ENCODE measurements at places on chromosomes 7 and 10. TPM values are rescaled to one million over a fixed set of nuclear protein-coding genes. Genes with fewer than 3 reads are reported as not detected.

DNA sequence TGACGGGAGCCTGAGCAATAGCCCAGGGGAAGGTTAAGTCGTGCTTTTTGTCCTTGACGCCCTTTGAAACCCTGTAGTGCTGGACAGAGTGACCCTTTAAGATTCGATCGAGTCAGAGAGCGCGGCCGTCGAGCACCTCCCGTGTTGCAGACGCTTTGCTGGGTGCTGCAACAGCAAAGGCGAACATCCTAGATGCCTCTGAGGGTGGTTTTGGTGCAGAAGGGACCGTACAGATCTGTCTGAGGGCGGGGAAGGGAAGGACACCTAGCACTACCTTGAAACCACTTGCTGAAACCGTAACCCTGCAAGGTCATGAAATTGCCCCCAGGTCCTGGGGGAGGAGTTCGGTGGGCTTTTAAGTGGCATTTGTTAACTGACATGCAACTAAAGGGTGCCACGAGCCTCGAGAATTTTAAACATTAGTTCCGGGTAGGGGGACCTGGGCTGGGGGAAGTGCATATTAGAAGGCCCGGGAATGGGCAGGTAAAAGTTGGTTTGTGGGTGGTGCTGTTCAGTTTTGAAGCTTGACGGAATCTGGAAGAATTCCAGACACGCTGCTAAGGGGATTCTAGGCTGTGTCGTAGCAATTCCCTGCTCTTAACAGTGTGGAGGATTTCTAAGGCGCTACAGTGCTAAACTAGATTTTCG lies 786 bp downstream of the ATP5F1C start:
- DNase-seq: no peak

DNA sequence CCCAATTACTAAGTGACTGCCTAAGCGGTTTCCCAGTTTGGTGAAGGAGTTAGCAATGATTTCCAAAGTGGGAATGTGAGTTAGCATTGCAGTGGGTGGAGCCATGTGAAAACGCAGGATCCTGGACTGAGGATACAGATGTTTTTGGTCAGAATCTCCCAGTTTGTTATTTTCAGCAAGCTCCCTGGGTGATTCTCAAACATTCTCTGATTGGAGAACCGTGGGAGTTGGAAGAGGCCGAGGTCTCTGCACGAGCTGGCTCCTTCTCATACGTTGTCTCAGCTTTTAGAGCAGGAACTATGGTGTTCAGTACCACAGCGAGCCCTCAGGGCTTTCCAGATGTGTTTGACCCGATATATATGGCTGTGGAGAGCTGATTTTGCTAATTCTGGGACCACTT lies 396.5 kb upstream of the NPVF start:
- no peak for DNase-seq

GRCh38 chr10:98309366-98310355 lies 41.7 kb upstream of the LOXL4 start:
- peak; percentile 68 for DNase-seq

DNA sequence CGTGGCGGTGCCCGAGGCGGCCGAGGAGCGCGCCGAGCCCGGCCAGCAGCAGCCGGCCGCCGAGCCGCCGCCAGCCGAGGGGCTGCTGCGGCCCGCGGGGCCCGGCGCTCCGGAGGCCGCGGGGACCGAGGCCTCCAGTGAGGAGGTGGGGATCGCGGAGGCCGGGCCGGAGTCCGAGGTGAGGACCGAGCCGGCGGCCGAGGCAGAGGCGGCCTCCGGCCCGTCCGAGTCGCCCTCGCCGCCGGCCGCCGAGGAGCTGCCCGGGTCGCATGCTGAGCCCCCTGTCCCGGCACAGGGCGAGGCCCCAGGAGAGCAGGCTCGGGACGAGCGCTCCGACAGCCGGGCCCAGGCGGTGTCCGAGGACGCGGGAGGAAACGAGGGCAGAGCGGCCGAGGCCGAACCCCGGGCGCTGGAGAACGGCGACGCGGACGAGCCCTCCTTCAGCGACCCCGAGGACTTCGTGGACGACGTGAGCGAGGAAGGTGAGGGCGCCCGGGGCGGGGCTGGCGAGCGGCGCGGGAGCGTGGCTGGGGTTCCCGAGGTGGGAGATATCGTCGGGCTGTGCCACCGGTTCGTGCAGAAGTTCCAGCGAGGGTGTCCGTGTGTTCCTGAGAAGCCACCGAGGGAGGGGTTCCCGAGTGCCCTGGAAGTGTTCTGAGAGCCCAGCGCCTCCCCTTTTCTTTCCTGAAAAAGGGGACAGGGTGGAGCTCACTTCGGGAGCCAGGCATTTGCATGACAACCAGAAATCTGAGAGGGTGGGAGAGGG lies 495 bp downstream of the EIF3B start:
- no peak for DNase-seq

- no peak for DNase-seq
These were observed 8.8 kb upstream of the SLC13A4 start for GRCh38 chr7:135736586-135737305.

DNA sequence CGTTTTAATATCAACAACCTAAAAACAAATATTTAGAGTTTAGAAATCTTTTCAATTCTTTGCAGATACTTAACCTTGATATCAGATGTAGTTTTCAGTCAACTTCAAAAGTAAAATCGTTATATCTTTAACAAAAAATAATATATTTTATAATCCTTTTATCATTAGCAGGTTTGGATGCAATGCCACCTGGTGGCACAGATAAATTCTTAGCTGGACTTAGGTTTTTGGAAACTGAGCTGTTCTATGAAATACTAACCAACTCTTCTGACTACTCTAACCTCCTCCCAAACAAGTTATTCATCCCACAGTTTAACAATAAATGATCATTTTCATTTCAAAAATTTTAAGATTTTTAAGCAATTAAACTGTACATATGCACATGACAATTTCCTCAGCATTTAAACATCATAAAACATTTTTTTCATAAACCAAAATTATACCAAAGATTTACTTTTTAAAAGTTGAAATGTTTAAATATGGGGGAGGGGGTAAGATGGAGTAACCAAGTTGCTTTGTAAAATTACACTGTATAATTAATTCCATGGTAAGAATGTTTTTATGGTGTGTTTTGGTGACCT lies 56.9 kb downstream of the HIBADH start:
- no peak for DNase-seq

DNA sequence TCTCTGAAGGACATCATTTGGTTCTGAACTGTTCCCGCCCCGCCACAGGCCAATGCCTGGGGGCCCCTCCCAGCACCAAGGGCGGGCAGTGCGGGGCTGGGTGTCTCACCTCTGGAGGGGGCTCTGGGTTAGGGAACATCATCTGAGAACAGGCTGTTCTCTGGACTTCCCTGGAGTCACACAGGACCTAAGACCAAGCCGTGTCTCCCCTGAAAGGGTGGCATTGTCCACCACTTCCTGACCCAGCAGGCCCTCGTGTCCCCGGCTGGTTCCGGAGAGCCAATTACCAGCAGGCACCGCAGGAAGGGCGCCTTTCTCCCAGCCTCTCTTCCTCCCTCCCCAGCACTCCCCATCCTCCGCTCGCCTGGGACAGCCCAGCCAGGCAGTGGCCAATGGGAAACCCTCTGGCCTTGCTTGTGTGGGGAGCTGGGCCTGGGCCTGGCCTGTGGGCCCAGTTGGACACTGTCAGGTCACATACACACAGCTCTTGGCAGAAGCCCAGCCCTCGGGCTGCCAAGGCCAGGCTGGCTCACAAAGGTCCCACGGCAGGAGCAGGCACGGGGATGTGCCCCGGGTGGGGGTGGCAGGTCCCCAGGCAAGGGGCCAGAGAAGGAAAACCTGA lies 119.5 kb downstream of the SPDYE5 start:
- no peak for DNase-seq

DNA sequence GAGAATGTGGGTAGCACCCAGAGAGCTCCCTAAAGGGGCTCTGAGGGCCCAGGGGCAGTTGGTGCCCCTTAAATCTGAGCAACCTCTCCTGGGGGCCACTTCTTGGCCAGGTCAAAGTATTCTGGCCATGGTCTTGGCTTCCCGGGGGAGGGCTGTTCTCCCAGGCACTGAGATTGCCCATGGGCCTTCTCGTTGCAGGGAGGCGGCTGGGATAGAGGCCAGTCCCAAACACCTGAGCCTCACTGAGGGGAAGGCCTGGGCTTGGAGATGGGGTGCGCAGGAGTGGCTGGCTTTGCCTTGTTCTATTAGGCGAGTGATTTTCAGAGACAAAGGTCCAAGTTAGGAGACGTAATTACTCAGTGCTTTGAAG lies 33.5 kb downstream of the ZNF783 start:
- DNase-seq: no peak

GRCh38 chr10:110118891-110119621 lies 88.3 kb upstream of the MXI1 start:
- no peak for DNase-seq

DNA sequence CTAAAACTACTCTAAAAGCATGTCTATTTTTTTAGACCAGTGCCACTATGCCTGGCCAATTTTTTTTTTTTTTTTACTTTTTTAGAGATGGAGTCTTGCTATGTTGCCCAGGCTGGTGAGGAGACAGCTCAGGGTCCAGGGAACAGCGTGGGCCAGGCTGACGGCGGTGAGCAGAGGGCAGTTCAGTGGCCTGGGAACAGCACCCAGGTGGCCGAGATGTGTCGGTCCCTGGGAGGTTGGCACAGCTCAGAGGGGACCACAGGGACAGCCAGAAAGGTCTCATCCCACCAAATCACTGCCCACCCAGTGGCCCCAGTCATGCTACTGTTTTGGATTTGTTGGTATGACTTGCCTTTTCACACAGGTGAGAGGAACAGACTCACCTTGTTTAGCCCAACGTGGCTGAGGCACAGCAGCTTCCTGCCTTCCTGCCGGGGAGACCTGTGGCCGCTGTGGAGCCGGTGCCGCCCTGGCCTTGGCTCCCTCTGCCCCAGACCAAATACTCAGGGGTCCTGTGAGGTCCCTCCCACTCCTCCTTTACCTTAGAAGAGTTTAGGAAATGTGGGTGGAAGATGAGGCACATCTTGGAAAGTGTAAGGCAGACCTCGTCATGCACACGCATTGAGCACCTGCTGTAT lies 109.6 kb downstream of the PTPRE start:
- no peak for DNase-seq

DNA sequence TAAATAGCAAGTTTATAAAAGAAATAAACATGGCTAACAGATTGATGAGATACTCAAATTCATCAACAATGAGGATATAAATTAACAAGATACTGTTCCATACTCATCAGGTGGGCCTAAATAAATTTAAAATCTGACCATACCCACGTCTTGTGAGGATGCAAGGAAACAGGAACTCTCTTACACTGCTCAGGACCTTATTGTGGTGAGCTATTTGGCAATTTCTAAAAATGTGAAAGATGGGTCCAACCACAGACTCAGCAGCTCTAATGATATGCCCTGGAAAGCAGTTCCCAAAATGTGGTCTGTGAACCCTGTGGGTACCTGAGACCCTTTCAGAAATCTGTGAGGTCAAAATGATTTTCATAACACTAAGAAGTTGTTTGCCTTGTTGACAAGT lies 21.5 kb downstream of the RPP38 start:
- DNase-seq: no peak

- no peak for DNase-seq
These were observed 573 bp upstream of the IDI1 start for GRCh38 chr10:1049425-1049958.

- DNase-seq: no peak
These were observed 159.5 kb upstream of the AUTS2 start for GRCh38 chr7:69438584-69439412.

DNA sequence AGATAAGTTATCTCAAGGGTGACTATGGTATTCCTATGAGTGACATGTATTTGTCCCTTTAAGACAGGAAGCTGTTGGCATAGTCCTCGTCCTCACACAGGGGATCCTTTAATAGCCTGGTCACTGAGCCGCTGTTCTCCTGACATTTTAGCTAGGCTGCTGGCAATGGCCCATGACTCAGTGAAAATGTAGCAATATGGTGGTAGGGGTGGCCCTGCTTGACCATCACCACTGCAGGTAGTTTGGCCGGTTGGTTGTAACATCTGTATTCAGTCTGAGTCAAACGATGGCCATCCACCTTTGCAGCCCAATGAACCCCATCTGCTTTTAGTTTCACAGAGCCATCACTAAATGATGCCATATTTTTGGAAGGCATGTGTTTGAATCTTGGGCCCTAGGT lies 110.1 kb upstream of the RAB18 start:
- no peak for DNase-seq

DNA sequence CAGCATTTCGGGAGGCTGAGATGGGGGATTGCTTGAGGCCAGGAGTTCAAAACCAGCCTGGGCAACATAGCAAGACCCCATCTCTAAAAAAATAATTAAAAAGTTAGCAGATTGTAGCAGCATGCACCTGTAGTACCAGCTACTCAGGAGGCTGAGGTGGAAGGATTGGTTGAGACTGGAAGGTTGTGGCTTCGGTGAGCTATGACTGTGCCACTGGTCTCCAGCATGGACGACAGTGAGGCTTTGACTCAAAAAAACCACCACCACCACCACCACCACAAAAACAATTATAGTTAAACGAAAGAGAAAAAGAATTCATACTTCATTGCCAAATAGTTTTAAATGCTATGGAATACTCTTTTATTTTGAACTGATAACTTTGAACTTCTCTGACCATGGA lies 63.4 kb downstream of the VTI1A start:
- no peak for DNase-seq

Gene LMBR1
- 30.5 TPM for total RNA-seq

Gene SPDYE11
- not detected for total RNA-seq

Gene HOXA3
- 16.3 TPM for total RNA-seq

Gene SPDYE3
- not detected for total RNA-seq

Gene ACTL6B
- total RNA-seq: not detected

Gene TMEM72
- total RNA-seq: 0.53 TPM

Gene TAS2R38
- total RNA-seq: 2.7 TPM

Gene TNRC18
- total RNA-seq: 325 TPM

Gene LIPJ
- not detected for total RNA-seq

Gene CHRM2
- not detected for total RNA-seq
